ENCODE measurements at places on chromosomes 4 and X.
A peak's percentile ranks its signal among the peaks of the same experiment; 100 is the strongest.

DNA sequence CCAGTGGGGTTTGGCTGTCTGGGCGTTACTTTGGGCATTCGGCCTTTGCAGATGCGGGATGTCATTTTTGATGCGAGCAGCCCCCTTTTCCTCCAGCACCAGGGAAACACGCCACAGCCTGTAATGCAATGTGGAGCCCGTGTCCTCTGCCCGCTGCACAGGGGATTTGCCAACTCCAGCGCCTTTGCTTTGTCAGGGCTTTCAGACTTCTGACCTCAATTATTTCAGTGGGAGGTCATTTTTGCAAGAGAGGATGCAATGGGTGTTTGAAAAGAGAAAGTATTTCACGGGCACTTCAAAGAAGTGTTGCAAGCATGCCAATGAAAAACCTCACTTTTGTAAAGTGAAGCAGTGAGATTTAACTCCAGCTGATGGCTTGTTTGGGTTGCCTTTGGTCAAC is 11.5 kb downstream of the CLCN4 start:
- DNase-seq, result no peak

- DNase-seq, result no peak
Observed at GRCh38 chrX:110401135-110401534, 42.5 kb downstream of the RTL9 start.

GRCh38 chr4:22427675-22428074 is 88.2 kb downstream of the ADGRA3 start:
- DNase-seq, result no peak

DNA sequence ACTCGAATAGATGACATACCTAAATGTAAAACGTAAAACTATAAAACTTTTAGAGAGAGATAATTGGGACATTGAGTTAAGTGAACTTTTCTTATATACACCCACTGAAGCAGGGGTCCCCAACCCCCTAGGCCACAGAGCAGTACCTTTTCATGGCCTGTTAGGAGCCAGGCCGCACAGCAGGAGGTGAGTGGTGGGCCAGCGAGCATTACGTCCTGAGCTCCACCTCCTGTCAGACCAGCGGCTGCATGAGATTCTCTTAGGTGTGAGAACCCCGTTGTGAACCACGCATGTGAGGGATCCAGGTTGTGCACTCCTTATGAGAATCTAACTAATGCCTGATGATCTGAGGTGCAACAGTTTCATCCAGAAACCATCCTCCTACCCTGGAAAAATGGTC is 114.8 kb downstream of the HMX1 start:
- no peak for DNase-seq

GRCh38 chr4:150940123-150940522 is 75.0 kb downstream of the LRBA start:
- no peak for DNase-seq

GRCh38 chr4:166315721-166316467 is 442.9 kb downstream of the TLL1 start:
- no peak for DNase-seq

- peak; percentile 61 for DNase-seq
Observed at GRCh38 chr4:17203797-17204196, 305.4 kb upstream of the LDB2 start.

GRCh38 chr4:21134994-21135393 is 434.7 kb downstream of the PACRGL start:
- DNase-seq, result no peak

- DNase-seq, result no peak
Observed at GRCh38 chr4:52057196-52057595, 6.1 kb downstream of the SPATA18 start.

- no peak for DNase-seq
Observed at GRCh38 chrX:7500386-7500785, 342.6 kb upstream of the VCX start.

- no peak for DNase-seq
Observed at GRCh38 chr4:72571337-72571736, 2.3 kb upstream of the ADAMTS3 start.

GRCh38 chr4:56656346-56656643 is 24.8 kb downstream of the HOPX start:
- DNase-seq, result peak; percentile 18

- DNase-seq, result no peak
Observed at GRCh38 chrX:72081605-72082320, 50.0 kb downstream of the RTL5 start.

- DNase-seq, result no peak
Observed at GRCh38 chrX:38987198-38987651, 186.0 kb downstream of the MID1IP1 start.
